Mesenteric fat pad (tissue), 1 donor: ENCODE measurements at places on chromosomes 1 and 21. TPM values are rescaled to one million over a fixed set of nuclear protein-coding genes. Genes with fewer than 3 reads are reported as not detected.

DNA sequence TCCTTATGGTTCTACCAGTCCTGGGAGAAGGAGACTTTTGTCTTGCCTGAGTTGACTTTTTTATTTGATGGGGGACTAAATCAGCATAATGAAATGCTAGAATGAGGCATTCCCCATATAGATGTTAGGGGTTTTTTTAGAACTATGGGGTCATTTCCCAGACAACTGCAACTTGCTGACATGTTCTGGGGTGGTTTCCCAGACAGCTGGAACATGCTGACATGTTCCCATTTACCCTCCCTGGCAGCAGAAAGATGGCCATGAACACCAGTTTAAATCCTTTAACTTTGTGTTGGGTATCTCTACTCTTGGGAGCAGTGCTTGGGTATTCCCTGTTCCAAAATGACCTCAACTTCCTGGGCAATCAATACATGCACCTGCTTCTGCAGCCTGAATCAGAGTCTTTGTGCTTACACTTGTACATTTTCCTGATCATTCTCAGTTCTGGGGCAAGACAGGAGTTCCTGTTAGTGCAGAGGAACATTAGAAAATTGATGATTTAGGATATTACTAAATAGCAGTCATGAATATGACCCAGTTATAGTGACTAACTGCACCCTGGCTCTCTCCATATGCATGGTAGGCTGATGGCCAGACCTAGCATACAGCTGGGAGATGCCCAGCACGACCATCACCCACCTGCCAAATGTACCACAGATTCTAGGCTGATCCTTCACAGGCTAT, 75.4 kb upstream of the CD5L start:
- DNase-seq: no peak

DNA sequence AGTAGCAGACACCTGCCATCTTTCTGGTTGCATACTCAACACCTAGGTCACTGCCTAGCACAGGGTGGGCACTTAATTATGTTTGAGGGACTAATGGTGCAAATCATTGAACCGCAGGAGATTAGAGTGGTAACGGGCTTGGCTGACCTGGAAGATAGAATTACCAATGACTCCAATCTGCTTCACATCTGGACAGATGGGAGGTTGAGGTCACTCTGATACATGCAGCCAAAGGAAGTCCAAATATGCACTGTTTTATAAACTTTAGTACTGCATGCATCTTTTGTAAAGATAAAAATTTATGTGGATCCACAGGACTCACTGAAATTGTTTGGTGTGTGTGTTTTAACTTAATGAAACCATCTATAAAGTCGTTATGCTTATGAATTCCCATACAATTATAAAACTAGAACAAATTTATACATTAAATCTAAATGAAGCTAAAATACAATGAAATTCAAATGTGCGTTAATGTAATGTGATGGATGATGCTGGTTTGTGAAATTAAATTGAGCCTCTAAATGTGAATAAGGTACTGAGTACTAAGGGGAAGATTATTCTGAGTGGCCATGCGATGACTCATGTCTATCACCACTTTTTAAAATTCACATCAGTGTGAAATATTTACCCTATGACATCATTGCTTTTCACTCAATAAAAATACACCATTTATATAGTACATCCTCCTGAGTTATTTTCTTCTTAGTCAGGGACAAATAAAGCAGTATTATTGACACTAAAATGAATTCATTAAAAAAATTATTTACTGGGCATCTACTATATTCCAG, 224.7 kb upstream of the FAM78B start:
- no peak for DNase-seq

- DNase-seq: no peak
Measured at GRCh38 chr1:201666102-201666501, 127.2 kb downstream of the NAV1 start.

DNA sequence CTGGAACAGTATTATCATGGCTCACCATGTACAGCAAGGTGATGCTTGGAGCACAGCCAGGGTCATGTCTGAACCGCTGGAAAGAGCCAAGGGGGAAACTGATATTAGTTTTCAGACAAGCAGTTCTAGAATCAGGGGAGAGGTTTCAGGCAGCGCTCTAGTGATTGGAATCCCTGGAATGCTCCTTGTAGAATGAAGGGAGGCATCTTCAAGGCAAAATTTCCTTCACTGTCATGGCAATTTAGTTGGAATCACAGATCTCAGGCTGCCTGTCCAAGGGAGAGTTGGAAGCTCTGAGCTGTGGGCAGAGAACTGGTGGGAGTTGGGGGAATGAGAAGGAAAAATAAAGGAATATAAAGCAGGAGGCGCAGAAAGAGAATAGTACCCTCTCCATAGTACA, 737.1 kb downstream of the PTPRU start:
- no peak for DNase-seq

- DNase-seq: no peak
Measured at GRCh38 chr1:159009287-159009686, 420 bp upstream of the IFI16 start.

DNA sequence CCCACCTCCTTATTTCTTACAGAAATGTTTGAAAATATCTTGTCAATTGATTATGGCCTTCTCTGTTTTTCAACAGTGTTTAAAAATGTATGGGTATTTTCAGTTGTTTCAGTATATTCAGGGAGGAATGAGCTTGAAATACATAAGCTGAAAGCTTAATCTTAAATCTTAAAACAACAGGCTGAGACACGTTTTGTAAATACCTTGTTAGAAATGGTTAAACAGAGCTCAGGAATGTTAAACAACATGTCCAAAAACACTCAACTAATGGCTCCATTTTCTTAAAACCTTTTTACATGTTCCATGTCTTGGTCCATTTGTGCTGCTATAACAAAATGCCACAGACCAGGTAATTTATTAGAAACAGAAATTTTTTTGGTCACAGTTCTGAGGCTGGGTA, 953.8 kb upstream of the ADGRL2 start:
- DNase-seq: no peak

DNA sequence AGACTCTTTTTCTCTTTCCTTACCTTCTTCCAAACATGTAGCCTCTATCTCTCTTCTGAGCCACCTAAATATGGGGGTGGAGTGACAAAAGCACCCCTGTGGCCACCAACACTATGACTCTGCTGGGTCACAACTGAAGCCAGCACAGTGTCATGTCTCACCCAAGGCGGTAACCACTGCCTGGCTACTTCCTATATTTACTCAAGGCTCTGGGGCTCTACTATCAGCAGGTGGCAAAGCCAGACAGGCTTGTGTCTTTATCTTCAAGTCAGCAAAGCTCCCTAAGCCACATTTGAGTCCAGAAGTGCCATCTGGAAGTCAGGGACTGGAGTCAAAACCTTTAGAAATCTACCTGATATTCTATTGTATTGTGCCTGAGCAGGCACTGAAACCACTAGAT, 1515.2 kb downstream of the PLA2G4A start:
- DNase-seq: no peak

GRCh38 chr21:28464988-28465387, 527.7 kb downstream of the LTN1 start:
- no peak for DNase-seq

- no peak for DNase-seq
Measured at GRCh38 chr1:8263791-8264190, 54.1 kb upstream of the SLC45A1 start.

The ANKRD45 gene
- 0.29 TPM for total RNA-seq

The ATP1A4 gene
- 0.39 TPM for total RNA-seq
